ENCODE measurements at places on chromosomes 2 and 18. TPM values are rescaled to one million over a fixed set of nuclear protein-coding genes. Genes with fewer than 3 reads are reported as not detected.

- DNase-seq = peak; percentile 63
- no peaks in the 10 kb centered on the region for H3K27me3 ChIP-seq
- peak overlapping the region; percentile 99 for H3K27ac ChIP-seq
- H3K4me1 ChIP-seq = peaks cover 68% of the 10 kb centered on the region
- peak overlapping the region; percentile 52 for H3K4me3 ChIP-seq
- H3K36me3 ChIP-seq = no peaks in the 10 kb centered on the region
Measured at GRCh38 chr2:70123051-70123828, 36.0 kb downstream of the PCBP1 start.

DNA sequence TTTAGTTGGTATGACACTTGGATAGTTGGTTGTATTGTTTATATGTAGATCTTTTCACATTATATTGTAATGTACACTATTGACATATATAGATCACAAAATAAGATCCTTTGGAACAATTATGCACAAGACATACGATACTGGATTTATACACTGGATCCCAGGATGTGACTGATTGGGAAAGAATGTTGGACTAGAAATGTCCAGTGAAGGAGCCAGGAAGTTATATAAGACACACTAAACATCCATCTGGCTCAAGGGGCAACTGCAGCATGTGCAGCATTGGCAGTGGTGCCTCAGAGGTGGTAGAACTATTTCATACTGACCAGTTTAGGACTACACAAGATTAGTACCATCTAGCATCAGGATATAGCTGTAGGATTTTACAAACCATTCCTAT is 104.9 kb downstream of the TRABD2A start:
- H3K27me3 ChIP-seq = no peaks in the 10 kb centered on the region
- DNase-seq = no peak

DNA sequence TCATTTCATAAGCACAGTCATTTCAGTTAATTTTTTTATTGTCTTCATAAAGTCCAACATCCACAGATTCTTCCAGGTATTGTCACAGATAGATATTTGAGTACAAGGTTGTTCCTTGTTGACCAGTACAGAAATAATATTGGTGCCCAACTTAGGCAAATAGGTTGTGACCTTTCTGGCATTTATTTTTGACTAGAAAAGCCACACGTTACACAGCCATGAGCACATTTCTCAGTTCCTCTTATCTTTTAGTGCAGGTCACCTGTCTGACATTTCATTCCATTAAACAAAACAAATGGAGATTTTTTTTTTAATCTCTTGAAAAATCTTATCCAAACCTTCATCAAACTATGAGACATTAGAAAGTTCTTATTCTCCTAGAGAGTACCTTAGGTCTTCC is 428.8 kb downstream of the ZNF521 start:
- H3K4me1 ChIP-seq = no peaks in the 10 kb centered on the region
- no peak overlapping the region for H3K27ac ChIP-seq
- no peak overlapping the region for H3K4me3 ChIP-seq

- no peak overlapping the region for H3K4me3 ChIP-seq
- H3K36me3 ChIP-seq = no peaks in the 10 kb centered on the region
- peak; percentile 85 for DNase-seq
- H3K27ac ChIP-seq = peak overlapping the region; percentile 60
- peaks cover 7% of the 10 kb centered on the region for H3K4me1 ChIP-seq
Measured at GRCh38 chr2:64359892-64360657, 93.9 kb upstream of the LGALSL start.

- H3K36me3 ChIP-seq = peaks cover 3% of the 10 kb centered on the region
- H3K27me3 ChIP-seq = no peaks in the 10 kb centered on the region
- DNase-seq = no peak
- peaks cover 4% of the 10 kb centered on the region for H3K4me1 ChIP-seq
Measured at GRCh38 chr2:226839161-226839560, 3.3 kb downstream of the RHBDD1 start.

DNA sequence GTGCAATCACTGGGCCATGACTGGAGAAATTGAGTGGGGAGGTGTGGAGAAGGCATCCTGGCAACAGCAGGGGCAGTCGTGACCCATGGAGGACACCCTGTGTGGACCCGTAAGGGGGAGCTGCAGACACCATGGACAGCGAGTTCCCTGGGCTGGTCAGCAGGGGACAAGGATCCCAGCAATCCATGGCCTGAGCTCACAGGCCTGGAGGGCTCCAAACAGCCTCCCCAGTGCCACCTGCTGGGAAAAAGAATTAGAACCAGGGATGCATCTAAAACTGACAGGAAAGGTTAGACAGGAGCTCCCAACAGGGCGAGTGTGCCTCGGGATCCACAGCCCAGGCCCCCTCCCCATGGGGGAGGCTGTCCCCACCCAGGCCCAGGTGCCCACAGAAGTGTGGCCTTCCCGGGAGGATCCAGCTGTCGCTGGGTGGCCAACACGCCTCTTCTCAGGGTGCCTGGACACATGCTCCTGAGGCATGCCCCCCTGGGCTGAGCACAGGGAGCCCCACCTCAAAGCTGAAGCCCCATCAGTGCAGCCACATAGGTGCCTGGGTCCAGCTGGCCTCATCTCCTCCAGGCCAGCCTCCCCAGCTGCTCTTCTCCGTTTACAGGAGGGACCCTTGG is 20.5 kb upstream of the KIF1A start:
- no peak overlapping the region for H3K4me3 ChIP-seq
- H3K27ac ChIP-seq = no peak overlapping the region
- no peak for DNase-seq

GRCh38 chr18:68925268-68925667 is 127.4 kb downstream of the CCDC102B start:
- H3K27ac ChIP-seq = no peak overlapping the region
- H3K4me3 ChIP-seq = no peak overlapping the region
- DNase-seq = no peak
- H3K36me3 ChIP-seq = no peaks in the 10 kb centered on the region
- no peaks in the 10 kb centered on the region for H3K27me3 ChIP-seq

DNA sequence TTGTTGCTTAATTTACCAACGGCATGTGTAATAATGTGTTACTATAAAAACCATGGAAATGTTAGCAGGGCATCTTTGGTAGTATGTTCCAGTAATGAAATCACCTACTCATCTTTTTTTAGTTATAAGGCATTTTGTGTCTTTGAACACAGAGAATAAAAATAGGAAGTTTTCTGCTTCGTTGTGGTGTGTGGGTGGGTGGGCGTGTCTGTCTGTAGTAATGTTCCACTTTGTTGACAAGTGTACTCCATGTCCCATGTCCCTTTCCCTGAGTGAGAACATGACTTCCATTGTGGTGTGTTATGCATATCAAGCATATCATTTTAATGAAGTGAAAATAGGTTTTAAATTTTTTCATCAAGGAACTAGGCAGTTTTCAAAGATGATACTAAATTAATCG is 149.3 kb downstream of the VWC2L start:
- no peaks in the 10 kb centered on the region for H3K36me3 ChIP-seq
- no peaks in the 10 kb centered on the region for H3K4me1 ChIP-seq
- H3K27ac ChIP-seq = no peak overlapping the region
- H3K27me3 ChIP-seq = no peaks in the 10 kb centered on the region

DNA sequence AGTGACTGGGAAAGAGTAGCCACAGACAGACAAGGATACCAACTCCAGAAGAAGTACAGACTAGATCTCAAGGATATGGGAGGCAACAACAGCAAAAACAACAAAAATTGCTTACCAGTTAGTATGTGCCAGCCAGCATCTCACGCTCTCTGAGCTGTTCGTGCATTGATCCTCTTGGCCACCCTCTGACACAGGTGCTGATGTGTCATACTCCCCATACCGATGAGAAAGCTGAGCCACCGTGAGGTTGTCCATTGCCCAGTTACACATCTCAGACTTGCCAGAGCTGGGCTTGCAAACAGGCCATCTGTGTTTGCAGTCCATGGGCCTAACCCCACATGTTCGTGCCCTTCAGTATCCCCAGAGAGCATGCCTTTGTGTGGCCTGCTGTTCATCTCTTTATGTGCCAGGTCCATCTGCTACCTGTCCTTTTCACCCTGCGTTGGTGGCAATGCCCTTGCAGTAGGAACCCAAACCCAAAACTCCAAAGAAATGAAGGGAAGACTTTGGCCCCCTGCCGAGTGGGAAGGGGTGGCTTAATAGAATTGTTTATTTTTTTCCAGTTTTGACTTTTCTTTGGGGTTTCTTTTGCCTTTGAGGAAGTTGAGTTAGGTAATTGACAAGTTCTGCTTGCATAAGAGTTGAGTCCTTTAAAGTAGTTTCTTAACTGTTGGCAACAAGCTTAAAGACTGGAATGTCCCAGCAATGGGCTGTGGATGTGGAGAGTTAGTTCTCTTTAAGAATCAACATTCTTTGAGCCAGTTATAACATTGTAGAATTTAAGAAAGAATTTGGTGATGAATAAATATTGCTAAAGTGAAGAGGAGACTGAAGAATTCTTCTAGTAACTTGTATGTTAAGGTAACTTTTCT is 46.7 kb downstream of the LYPD6B start:
- no peaks in the 10 kb centered on the region for H3K27me3 ChIP-seq
- H3K4me3 ChIP-seq = no peak overlapping the region
- peaks cover 32% of the 10 kb centered on the region for H3K4me1 ChIP-seq
- H3K27ac ChIP-seq = no peak overlapping the region

DNA sequence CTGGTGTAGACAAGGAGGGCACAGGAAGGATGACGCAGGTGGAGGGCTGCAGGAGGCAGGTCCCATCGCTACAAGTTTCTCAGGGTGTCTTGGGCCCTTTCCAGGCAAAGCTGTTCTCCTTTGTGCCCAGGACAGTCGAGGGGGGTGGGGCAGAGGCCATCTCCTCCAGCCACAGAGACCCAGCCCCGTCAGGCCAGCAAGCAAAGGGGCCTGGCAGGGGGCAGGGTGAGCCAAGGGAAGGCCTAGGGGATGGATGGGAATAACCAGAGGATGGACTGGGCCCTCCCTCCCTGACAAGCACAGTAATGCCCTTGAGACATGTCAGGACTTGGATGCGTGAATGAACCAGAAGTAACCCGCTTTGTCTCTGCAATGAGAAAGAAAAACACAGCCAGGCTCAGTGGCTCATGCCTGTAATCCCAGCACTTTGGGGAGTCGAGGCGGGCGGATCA is 6.3 kb downstream of the TCF23 start:
- no peaks in the 10 kb centered on the region for H3K4me1 ChIP-seq
- no peaks in the 10 kb centered on the region for H3K27me3 ChIP-seq
- no peak for DNase-seq
- H3K36me3 ChIP-seq = no peaks in the 10 kb centered on the region
- H3K27ac ChIP-seq = no peak overlapping the region

DNA sequence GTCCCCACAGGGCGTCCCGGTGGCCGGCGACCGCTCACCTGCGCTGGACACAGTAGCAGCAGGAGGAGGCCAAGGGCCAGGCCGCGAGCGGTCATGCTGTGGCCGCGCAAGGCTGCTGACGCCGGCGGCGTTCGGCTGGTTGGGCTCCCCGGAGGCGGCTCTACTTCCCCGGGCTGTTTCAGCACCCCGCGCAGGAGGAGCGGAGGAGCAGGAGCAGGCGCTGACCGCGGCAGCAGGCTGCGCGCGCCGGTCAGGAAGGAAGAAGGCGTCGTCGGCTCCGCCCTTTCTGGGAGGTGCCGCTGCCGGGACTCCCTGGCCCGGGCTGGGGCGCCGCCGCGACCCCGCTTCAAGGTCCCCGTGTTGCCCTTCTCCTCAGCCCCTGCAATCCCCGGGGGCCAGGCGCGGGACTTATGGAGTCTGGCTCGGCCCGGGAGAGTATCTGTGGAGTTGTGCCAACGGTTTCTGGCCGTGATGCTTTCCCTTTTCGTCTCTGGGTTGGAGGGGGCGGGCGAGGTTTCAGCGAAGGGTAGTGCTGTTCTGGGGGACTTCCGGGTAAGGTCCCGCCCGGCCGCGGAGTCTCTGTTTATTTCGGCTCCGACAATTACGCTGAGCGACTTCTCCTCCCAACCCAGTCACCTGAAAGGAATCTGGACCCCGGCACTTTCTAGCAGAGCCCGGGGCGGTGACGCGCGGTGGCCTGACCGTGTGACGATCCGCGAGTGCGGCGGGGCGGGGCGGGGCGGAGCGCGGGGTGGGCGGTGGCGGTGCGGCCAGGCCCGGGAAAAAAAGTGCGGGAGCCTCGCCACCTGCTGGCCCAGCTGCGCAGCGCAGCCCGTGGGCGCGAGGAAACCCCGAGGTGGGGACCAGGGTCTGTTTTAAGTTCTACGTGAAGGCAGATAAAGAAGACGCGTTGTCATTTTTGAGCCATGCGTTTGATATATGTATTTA is at the start of gene NPC1:
NPC1 (minus strand) TSS at position 258 of the 948 bp plus-strand sequence; CDS start at position 95, 163 bp downstream.
- DNase-seq = peak; percentile 94
- H3K36me3 ChIP-seq = no peaks in the 10 kb centered on the region
- peak within 1 kb of the TSS; percentile 72 for H3K4me3 ChIP-seq
- H3K4me1 ChIP-seq = peaks cover 49% of the 10 kb centered on the region

- no peak overlapping the region for H3K27ac ChIP-seq
- H3K36me3 ChIP-seq = no peaks in the 10 kb centered on the region
- no peaks in the 10 kb centered on the region for H3K4me1 ChIP-seq
- DNase-seq = no peak
- no peak overlapping the region for H3K4me3 ChIP-seq
- no peaks in the 10 kb centered on the region for H3K27me3 ChIP-seq
Measured at GRCh38 chr18:57754577-57755338, 48.4 kb downstream of the ATP8B1 start.

DNA sequence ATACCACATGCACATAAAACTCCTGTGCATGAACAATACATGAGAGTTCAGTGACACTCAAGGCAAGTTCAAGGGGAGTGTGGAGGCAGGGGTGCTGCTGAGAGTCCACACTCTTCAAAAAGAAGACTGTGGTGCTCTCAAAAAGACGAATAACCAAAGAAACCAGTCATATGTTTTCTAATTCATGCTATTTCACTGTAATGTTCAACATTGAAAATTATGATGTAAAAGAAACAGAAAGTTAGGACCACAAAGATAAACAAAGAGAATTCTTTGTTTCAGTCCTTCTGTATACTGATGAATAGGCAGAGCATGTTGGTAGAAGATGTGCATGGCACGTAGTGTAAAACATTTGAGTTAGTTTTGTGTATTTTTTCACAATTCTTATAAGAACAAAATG is 864.2 kb upstream of the LRATD1 start:
- H3K4me1 ChIP-seq = no peaks in the 10 kb centered on the region
- DNase-seq = no peak
- H3K27me3 ChIP-seq = no peaks in the 10 kb centered on the region
- H3K36me3 ChIP-seq = no peaks in the 10 kb centered on the region
- H3K4me3 ChIP-seq = no peak overlapping the region

- DNase-seq = no peak
- no peak overlapping the region for H3K4me3 ChIP-seq
- no peaks in the 10 kb centered on the region for H3K27me3 ChIP-seq
- no peaks in the 10 kb centered on the region for H3K36me3 ChIP-seq
- H3K27ac ChIP-seq = no peak overlapping the region
- H3K4me1 ChIP-seq = peaks cover 25% of the 10 kb centered on the region
Measured at GRCh38 chr18:364256-364826, 96.5 kb upstream of the THOC1 start.

GRCh38 chr2:147740211-147740927 is 104.5 kb upstream of the ACVR2A start:
- no peaks in the 10 kb centered on the region for H3K4me1 ChIP-seq
- no peak overlapping the region for H3K27ac ChIP-seq
- H3K27me3 ChIP-seq = no peaks in the 10 kb centered on the region
- H3K36me3 ChIP-seq = no peaks in the 10 kb centered on the region
- no peak for DNase-seq

GRCh38 chr2:154698721-154699574 is 453 bp downstream of the KCNJ3 start:
- H3K4me1 ChIP-seq = no peaks in the 10 kb centered on the region
- no peak overlapping the region for H3K4me3 ChIP-seq
- H3K36me3 ChIP-seq = no peaks in the 10 kb centered on the region
- peaks cover 38% of the 10 kb centered on the region for H3K27me3 ChIP-seq
- no peak for DNase-seq

Gene CHRNG
- total RNA-seq = not detected

Gene DYNAP
- total RNA-seq = not detected

Gene OSR1
- 41.5 TPM for total RNA-seq

Gene ASPRV1
- total RNA-seq = 1.2 TPM

Gene IKZF2
- total RNA-seq = 11.2 TPM

Gene DGKD
- 98.0 TPM for total RNA-seq

Gene CRYBA2
- not detected for total RNA-seq

Gene RHOB
- 116 TPM for total RNA-seq
